ENCODE measurements at places on chromosomes 2 and 18.
A peak's percentile ranks its signal among the peaks of the same experiment; 100 is the strongest.

DNA sequence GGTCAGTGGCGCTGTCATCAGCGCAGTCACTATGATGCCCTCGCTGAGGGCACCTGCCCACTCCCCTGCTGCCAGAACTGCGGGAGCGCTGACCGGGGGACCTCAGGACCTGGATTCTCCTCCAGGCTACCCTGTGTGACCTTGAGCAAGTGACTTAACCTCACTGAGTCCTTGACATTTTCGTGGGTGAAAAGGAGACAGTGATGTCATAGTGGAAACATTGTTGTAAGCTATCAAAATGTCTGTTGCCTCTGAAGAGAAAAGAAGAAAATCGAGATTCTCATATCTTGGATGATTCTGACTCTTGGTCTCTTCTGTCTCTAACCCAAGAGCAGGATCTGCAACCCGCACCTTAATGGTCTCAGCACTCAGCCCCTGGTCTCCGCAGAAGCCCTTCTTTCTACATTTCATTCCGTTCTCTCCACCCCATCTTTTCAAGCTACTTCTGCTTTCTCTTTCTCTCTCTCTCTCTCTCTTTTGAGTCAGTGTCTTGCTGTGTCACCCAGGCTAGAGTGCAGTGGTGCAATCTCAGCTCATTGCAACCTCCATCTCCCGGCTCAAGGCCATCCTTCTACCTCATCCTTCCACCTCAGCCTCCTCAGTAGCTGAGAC is 978 bp upstream of the TUBA4A start:
- DNase-seq: peak; percentile 57

DNA sequence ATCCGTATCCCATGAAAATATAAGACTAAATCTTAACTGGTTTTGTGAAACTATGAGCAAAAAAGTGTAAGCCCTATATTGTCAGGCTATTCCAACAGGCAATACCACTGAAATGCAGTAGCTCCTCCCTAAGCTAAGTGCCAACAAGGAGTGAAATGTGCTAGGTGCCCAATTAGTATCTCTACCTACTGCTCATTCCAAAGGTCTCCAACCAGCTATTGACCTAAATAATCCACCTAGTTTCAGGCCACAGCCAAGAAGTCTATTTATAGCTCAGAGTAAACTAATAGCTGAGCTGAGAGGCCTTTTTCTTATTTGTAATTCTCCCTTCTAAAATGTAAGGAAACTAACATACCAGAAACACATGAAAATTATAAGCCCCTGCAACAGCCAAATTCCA is 482.2 kb downstream of the DCC start:
- no peak for DNase-seq

DNA sequence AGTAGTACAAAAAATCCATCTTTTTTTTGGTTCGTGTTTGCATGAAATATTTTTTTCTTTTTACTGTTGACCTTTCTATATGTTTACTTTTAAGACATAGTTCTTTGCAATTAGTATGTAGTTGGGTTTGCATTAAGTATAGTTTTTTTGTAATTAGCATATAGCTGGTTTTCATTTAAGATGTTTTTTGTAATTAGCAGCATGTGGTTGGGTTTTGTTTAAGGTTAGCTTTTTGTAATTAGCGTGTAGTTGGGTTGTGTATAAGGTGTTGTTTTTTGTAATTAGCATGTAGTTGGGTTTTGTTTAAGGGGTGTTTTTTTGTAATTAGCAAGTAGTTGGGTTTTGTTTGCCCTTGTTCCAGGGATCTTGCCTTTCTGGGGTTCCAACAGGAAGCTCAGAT is 193.1 kb downstream of the LPIN1 start:
- DNase-seq: no peak

DNA sequence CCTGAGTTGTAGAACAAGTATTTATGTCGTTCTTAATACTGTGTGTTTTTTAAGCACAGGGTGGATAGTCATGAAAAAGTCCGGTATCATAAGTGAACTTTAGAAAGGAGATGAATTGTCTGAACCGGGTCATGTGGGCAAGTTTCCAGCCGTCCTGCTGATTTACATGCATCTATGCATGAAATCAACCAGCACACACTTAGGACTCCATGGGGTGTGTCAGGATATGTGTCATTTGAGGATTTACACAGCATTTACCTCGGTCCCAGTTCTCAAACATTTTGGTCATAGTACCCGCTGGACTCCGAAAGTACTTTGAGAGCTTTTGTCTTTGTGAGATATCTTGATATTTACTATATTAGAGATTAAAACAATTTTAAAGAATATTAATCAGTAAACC is 47.5 kb upstream of the TWSG1 start:
- DNase-seq: no peak

- no peak for DNase-seq
Observed at GRCh38 chr2:106076941-106077340, 117.2 kb downstream of the UXS1 start.

DNA sequence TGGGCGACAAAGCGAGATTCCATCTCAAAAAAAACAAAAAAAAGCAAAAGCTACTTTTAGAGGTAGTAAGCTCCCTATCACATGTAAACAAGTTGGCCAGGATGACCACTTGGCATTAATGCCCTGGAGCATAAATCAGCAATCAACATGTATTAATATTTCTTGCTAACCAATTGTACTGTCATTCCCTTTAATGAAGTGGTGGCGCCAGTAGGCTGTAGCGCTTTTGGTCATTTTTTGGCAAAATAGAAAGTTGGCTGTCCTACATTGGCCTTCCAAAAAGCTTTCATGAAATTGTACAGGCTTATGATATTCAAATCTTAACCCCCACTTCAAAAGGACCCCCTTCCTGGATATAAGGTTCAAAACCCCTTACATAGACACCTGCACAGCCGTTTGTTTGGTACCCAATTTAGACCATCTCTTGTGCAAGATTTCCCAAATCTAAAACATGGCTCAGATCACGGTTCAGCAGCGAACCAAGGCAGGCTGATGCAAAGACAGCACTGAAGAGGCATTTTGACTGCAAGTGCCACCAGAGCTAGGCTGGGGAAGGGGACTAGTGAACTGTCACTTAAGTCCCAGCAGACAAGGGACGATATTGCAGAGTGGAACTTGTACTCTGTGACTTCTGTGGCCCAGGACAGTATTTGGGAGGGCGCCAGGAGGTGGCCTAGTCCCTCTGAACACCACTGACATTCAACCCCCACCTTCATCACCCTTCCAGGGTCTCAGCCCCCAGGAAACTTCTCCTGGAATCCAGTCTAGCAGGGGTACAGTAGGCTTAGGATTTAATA is 31.9 kb downstream of the SMAD7 start:
- DNase-seq: no peak

DNA sequence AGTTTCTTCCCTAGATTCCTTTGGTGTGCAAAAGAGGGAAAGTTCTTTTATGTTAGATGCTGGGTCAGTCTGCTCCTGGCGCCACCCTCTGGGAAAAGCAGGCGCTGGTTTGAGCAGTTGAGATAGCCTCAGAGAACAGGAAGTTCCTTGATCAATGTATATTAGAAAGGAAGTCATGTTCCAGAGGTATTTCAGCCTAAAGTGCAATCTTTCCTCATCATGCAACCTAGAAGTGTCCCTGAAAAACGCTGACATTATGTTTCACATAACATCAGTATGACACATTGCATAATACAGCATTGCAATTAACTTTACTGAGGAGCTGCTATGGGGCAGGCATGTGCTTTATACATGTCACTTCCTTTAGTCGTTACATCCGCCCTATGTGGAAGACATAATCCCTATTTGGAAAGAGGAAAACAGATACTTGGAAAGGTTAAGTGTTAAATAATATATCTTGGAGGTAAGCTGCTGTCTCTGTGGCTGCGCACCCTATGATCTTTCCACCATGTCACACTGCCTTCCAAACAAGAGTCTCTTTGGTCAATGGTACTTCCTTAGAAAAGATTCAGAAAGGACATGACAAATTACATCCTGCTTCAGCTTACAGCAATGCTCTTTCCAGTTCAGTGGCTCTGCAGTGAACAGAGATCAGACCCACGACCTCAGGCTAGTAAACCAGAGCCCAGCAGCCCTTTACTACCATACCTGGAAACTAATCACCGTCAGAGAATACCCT is 369.7 kb downstream of the RAD51AP2 start:
- no peak for DNase-seq

DNA sequence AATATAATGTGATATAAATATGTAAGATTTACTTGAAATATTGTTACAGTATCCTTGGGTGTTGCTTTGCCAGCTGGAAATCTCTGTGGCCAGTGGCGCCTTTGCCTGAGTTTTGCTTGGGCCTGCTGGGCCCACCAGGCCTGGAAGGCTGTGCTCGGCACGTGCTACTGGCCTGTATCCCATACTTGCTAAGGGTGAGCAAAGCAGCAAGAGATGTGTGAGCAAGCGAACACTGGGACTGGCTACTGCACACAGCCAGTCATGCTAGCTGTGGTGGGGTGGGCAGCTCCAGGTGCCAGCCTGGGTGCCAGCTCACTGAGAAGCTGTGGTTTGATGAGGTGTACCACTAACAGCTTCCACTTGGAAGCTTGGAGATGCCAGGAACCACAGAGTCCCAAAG is 299.1 kb upstream of the GALNT5 start:
- no peak for DNase-seq

GRCh38 chr18:62715436-62715758 is at the start of gene PHLPP1:
TSS of gene PHLPP1 (plus strand) at chr18:62715541. CDS start at chr18:62715684, 143 bp downstream.
- no peak for DNase-seq

DNA sequence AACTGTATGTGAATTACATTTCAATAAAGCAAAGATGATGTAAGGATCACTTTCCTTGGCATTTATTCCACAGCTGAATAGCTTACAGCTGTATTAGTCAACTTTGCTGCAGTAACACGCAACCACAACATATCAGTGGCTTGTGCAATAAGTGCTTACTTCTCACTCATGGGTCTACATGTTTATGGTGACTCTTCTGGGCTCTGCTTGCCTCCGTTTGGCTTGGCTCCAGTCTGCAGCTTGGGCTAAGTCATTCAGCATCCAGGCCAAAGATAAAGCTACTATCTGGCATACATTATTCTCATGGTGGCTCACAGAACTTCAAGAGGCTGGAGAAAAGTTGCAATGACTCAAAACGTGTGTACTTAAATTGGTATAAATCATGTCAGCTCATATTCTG is 355.0 kb downstream of the RNF144A start:
- DNase-seq: no peak
